A172 (cell line): ENCODE measurements at places on chromosomes 12 and 14.

DNA sequence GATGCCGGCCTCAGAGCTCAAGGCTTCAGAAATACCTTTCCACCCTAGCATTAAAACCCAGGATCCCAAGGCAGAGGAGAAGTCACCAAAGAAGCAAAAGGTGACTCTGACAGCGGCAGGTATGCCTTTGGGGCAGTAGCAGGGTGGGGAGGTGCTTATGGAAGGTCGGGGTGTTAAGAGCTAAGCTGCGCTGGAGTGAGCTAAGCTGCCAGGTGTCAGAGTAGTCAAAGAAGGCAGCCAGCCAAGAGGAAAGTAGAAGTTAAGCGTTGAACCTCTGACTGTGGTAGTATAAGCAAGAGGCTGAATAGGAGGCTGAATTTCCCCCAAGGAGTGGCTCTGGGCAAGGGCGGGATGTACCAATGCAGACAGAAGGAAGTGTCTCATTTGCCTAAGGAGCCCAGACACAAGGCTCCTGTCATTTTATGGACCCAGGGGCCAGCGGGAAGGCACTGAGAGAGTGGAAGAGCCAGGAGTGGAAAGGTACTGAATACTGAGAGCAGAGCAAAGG is 29.2 kb downstream of the DYRK4 start:
- no peak for DNase-seq

DNA sequence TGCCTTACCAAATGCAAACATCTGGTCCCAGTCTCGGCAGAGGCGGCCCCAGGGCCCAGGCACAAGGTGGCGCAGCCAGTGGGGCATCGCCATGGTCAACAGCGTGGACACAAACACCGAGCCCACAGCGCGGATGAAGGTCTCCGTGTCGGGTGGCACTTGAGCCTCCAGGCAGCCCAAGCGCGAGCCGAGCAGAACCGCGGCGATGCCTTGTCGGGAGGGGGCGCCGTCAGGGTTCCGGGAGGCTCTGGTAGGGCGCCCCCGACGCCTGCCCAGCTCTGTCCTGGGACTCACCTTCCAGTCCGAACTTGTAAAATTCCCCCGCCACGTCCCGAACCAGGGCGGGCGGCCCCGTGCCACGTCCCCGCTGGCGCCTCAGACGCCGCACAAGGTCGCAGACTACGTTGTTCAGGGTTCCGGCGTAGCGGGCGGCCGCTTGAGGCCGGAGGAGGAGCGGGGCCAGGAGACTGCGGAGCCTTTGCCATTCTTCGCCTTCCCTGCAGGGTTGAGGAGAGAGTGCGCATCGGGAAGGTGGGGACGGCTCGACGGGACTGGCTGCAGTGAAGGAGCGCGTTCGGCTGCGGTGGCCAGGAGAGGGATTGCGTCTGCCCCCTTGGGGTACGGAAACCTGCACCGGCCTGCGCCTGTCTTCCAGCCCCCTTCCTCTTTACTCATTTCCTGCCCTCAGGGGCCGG is 1.7 kb downstream of the CYP27B1 start:
- no peak for DNase-seq

GRCh38 chr12:118344829-118345228 is 27.9 kb downstream of the TAOK3 start:
- no peak for DNase-seq

DNA sequence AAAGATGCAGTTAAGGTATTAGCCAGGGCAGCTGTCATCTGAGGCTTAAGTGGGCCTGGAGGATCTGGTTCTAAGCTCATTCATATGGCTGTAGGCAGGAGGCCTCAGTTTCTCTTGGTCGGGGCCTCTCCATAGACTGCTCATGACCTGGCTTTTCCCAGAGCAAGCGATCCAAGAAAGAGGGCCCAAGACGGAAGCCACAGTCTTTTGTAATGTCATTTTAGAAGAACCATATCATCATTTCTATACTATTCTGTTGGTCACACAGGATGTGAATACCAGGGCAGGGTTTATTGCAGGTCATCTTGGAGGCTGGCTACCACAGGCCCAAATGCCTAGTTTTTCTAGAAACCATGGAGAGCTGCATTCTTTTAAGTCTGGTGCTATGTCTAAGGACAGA is 47.7 kb downstream of the GNG2 start:
- DNase-seq = no peak

DNA sequence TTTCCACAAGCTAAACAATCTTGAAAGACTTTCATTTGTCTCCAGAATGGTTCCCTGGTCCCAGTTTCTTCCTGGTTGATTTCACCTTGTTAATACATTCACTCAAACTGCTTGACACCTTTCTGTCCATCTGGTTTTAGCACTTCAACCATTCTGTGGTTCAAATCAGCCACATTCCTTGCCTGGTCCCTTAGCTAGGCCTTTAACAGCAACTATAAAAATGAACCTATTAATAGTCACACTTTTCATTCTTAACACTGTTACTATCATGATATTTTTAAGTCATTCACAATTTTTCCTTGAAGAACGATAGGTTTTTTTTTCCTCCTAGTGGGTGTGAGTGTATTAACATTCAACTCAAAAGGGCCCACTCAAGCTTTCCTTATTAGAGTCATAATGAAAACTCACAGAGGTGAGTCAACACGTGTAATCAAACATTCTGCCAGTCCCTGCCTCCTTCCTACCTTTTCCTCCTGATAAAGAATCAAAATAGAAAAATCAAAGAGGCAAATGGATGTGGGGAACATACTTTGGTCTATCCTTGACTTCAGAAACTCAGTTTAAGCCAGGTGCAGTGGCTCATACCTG is 34.4 kb upstream of the CCNT1 start:
- DNase-seq = no peak

DNA sequence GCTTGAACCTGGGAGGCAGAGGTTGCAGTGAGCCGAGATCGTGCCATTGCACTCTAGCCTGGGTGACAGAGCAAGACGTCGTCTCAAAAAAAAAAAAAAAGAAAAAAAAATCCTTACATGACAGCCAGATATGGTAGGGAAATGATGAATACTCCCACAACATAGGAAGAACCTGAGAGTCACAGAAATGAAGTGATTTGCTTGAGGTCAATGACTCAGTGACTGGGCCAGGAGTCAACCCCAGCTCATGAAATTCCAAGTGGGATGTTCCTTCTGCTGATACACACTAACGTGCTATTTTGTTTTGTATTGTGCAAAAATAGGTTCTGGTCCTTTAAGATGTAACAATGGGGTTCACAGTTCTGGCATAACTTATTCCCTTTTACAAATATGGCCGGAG is 9.0 kb downstream of the RHOF start:
- DNase-seq = peak; percentile 93

DNA sequence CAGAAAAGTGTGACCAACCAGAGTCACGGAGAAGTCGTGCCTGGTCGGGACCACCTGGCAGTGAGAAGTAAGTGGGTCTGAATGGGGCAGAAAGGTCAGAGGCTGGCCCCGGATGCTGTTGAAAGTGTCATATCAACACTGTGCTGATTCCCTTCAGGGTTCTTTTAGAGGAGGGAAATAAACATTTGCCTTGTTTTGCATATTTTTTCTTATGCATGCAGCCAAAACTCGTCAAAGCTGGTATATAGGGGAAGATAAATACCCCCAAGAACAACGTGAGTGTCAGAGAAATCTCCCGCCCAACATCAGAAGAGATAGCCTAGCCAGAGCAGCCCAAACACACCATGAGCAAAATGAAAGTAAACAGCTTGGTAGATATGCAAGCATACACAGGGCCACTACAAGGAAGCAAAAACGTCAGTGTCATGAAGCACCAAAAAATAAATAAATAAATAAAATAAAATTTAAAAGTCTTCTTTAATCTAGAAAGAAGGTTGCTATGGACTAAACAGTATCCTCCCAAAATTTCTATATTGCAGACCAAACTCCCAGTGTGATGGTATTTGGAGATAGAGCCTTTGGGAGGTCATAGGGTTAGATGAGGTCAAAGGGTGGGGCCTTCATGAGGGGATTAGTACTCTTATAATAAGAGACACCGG is 22.1 kb downstream of the EIF5 start:
- no peak for DNase-seq

DNA sequence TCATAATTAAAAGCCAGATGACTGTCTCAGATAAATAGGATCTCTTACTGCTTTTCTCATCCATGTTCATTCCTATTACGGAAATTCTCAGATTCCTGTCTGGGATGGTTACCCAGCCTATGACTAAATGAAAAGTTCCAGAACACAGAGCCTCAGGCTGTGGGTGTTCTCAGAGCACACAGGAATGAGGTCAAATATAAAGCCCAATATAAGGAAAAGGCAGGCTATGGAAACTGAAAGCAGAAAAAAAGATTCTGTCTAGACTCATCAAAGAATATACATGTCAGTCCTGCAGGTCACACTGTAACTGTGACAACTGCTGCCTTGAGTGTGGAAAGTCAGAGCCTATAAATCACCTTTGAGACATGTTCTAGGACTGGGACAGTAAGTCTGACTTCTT is 64.3 kb downstream of the DCAF5 start:
- DNase-seq = no peak

- DNase-seq = peak; percentile 81
Measured at GRCh38 chr14:23154964-23155587, 28.4 kb downstream of the SLC7A8 start.

GRCh38 chr12:108875280-108875679 is 4.6 kb upstream of the DAO start:
- DNase-seq = no peak

GRCh38 chr14:68727315-68728047 is 65.4 kb downstream of the ZFP36L1 start:
- DNase-seq = no peak

- DNase-seq = peak; percentile 88
Measured at GRCh38 chr12:112303004-112303403, 79.2 kb downstream of the HECTD4 start.

GRCh38 chr12:5521456-5522325 is 89.8 kb downstream of the NTF3 start:
- DNase-seq = no peak

DNA sequence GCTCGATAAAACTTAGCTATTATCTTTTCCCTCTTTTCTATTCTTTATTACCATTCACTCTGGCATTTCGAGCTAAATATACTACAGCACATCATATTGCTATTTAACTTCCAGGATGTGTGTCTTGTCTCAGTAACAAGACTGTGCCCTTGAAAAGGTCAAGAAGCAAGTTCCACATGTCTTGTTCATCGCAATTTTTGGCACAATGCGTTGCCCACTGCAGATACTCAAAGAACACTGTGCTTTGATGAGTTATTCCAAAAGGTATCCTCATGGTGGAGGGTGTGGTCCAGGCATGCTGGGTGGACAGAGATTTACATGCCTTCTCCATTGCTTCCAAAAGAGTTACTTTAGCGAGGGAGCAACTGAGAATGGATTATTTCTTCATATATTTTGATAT is 6.6 kb downstream of the E2F7 start:
- peak; percentile 55 for DNase-seq

- DNase-seq = peak; percentile 69
Measured at GRCh38 chr12:73863546-73863945, 674.1 kb upstream of the ATXN7L3B start.

DNA sequence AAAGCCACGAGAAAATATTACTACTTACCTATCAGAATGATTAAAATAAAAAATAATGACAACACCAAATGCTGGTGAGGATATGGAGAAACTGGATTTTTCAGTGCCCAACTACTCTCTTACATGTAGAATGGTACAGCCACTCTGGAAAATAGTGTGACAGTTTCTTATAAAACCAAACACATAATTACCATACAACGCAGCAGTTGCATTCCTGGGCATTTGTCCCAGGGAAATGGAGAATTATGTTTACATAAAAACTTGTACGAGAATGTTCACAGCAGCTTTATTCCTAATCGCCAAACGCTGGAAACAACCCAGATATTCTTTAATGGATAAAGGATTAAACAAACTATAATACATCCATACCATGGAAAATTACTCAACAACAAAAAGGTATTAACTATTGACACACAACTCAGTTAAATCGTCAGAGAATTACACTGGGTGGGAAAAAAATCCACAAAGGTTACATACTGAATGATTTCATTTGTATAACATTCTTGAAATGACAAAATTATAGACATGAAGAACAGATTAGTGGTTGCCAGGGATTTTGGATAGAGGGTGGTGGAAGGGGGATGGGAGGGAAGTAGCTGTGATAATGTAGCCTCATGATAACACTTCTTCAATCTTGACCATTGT is 35.4 kb downstream of the TAOK3 start:
- DNase-seq = no peak

- no peak for DNase-seq
Measured at GRCh38 chr14:64069634-64070359, 217.0 kb downstream of the SYNE2 start.

- DNase-seq = no peak
Measured at GRCh38 chr14:104477666-104478380, 101.7 kb upstream of the C14orf180 start.

- DNase-seq = no peak
Measured at GRCh38 chr12:106071686-106072085, 67.1 kb downstream of the NUAK1 start.

DNA sequence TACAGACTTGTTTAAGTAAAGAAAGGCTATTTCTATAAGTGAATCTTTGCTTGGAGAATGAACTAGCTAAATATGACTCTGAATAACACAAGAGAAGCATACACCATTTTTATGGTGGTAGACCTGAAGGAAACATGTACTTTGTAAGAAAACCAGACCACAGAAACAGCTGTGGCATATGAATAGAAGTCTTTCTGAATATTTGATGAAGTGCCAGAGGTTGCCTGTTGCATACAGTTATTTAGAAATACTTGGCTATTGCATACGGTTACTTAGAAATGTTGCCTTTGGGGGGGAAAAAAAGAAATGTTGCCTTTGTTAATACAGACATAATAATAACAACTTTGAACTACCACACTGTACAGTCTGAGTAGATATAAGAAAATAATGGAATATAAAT is 16.8 kb upstream of the LEMD3 start:
- no peak for DNase-seq

DNA sequence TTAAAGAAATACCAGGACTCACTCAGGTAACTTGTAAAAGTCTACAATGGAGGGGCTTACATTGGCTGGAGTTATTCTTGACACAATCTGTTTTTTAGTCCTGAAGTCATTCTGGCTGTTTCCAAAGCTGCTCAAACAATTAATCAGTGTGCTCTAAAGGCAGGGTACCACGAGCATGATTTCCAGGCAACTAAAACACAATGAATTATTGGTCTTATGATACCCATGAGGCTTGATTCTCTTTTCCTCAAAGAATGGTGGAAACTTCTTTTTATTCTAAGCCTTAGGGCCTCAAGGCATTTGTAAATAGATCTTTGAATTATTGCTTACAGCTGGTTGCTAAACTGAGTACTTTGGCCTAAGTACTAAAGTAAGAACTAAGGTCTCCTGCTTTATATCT is 199.8 kb upstream of the PDZRN4 start:
- DNase-seq = no peak
